ENCODE measurements at places on chromosomes 7 and 10.
A peak's percentile ranks its signal among the peaks of the same experiment; 100 is the strongest.

DNA sequence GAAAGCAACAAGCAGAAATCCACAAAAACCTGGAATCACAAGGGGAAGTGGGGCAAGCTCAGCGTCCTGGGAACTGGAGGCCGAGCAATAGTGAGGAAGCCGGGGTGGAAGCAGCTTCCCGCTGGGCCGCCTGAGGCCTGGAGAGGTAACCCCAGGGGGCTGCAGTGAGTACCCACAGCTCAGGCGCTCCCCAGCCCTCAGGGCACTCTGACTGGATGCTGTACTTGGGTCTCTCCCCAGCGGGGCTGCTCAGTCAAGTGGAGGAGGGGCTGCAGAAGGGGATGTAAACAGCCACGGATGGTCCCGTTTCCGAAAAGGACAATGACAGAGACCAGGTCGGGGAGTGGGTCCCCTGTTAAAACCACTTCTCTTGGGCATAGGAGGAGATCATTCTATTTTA, 50.3 kb downstream of the SLIT1 start:
- DNase-seq: no peak

DNA sequence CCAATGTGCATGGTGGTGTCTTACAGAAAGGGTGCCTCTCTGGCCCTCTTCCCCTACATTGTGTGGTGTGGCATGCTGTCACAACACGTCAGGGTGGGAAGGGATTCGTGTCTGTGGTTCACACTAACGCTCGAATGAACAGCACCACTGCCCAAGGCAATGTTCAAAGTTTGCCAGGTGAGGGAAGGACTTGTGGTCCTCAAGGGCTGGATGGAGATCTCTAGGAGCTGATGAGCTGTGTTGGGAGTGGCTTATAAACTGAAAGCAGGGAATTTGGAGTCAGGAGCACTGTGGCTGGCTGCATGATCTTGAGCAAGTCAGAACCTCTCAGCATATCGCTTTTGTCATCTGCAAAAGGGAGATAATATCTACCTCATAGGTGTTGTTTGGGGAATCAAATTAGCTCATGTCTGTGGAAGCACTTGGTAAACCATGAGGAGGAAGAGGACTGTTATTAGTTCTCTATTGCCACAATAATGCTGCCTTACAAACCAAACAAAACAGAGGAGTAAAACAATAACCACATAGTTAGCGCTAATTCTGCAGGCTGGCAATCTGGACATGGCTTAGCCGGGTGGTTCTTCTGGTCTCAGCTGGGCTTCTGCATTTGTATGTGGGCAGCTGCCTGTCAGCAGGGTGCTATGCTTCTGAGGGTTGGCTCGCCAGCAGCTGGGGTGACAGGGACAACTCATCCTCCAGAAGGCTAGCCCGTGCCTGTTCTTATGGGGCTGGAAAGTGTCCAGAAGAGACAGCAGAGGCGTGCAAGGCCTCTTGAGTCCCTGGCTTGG, 22.9 kb upstream of the C10orf105 start:
- DNase-seq: no peak

- DNase-seq: no peak
Observed at GRCh38 chr7:157519246-157519645, 182.4 kb downstream of the DNAJB6 start.

DNA sequence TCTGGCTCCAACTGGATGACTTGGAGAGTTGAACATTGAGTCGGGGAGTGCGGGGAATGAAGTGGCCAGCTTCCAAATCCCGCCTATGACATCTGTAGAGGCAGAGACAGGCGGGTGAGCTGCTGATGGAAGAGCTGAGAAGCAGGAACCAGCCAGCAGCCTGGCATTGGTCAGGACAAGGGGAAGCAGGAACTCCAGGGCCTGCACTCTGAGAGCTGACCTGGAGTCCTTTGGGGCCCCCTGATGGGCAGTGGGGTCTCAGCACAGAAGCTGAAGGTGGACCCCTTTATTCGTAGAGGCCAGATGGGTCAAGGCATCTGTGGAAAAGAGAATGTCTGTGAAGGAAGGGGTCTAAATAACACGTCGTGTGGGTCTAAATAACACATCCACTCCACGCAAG, 57.0 kb downstream of the SEC61G start:
- no peak for DNase-seq

- DNase-seq: peak; percentile 17
Observed at GRCh38 chr10:129877773-129878371, 86.2 kb downstream of the EBF3 start.
